ENCODE measurements at places on chromosomes 12 and 14. TPM values are rescaled to one million over a fixed set of nuclear protein-coding genes. Genes with fewer than 3 reads are reported as not detected.
A peak's percentile ranks its signal among the peaks of the same experiment; 100 is the strongest.

Gene OTX2
- not detected for total RNA-seq

Gene STAC3
- total RNA-seq, result 2.0 TPM

Gene CMKLR1
- total RNA-seq, result not detected

Gene SLC17A8
- not detected for total RNA-seq

Gene TMEM260
- total RNA-seq, result 9.2 TPM

Gene SP7
- not detected for total RNA-seq

Gene C3AR1
- 1.4 TPM for total RNA-seq

Gene SERPINA1
- total RNA-seq, result 4.3 TPM

Gene ANKS1B
- 0.16 TPM for total RNA-seq

GRCh38 chr14:68466491-68466977, 326.3 kb downstream of the ZFP36L1 start:
- no peak overlapping the region for H3K4me3 ChIP-seq
- H3K27me3 ChIP-seq, result no peaks in the 10 kb centered on the region
- H3K36me3 ChIP-seq, result no peaks in the 10 kb centered on the region
- no peak for DNase-seq

DNA sequence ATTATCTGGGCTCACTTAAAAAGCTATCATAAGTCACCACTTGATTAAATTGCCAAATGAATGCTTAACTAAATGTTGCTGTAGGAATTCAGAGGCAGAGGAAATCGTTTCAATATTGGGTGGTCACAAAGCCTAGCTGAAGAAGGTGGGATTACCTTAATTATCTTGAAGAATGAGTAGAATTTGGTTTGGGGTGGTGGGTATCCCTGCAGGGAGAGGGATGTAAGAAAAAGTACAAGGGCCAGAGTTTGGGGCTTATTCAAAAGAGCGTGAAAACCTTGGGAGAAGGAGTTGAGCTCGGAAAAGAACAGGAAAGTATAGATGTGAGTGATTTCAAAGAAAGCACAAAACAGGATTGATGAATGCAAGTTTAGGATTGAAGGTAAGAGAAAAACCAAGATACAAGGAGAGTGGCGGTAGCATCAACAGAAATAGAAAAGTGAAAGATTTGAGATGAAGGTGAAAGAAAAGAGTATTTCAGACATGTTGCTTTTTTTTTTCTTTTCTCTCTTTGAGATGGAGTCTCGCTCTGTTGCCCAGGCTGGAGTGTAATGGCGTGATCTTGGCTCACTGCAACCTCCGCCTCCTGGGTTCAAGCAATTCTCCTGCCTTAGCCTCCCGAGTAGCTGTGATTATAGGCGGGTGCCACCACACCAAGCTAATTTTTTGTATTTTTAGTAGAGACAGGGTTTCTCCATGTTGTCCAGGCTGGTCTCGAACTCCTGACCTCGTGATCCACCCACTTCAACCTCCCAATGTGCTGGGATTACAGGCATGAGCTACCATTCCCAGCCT, 1.7 kb downstream of the BRMS1L start:
- H3K36me3 ChIP-seq, result peaks cover 7% of the 10 kb centered on the region
- no peak for DNase-seq
- no peak overlapping the region for H3K4me3 ChIP-seq
- no peaks in the 10 kb centered on the region for H3K27me3 ChIP-seq

DNA sequence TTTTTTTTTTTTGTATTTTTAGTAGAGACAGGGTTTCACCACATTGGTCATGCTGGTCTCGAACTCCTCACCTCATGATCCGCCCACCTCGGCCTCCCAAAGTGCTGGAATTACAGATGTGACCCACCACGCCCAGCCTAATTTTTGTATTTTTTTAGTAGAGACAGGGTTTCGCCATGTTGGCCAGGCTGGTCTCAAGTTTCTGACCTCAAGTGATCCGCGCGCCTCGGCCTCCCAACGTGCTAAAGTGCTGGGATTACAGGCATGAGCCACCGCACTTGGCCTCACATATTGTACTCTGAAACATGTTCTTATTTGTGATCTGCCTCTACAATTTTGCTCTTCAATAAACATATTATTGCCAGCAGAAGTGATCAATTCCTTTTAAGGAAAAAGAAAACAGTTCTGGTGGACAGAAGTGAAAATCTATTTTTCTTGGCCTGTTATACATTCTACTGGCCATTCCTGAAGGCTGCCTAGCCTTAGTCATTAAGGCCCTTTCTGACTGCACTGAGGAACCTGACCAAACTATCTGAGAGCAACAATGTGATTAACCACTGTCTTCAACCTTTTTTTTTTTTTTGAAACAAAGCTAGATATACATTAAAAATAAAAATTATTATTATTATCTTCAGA, 36.1 kb downstream of the SNX6 start:
- peaks cover 76% of the 10 kb centered on the region for H3K36me3 ChIP-seq
- DNase-seq, result no peak
- H3K27ac ChIP-seq, result no peak overlapping the region
- no peaks in the 10 kb centered on the region for H3K27me3 ChIP-seq

DNA sequence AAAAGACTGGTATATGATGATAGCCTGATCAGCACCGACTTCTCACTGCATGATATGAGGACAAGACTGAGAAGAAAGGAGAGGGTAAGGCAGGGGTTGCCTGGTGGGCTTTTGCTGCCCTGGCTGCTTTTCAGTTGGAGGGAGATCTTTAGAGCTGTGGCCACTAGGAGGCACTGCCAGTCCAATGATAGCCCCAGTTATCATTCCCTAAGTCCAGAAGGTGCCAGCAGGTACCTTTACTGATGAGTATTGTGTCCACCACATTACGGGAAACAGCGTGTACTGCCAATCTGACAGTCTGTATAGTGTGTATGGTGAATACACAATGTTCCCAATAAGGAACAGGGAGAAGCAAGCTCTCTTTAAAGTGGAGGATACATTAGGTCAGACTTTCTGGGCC, 55.8 kb upstream of the CCDC175 start:
- H3K27me3 ChIP-seq, result peaks cover 8% of the 10 kb centered on the region
- H3K4me3 ChIP-seq, result no peak overlapping the region
- no peak overlapping the region for H3K27ac ChIP-seq
- no peak for DNase-seq

GRCh38 chr14:102510616-102511520, 1.3 kb upstream of the ANKRD9 start:
- no peaks in the 10 kb centered on the region for H3K36me3 ChIP-seq
- H3K4me1 ChIP-seq, result peaks cover 25% of the 10 kb centered on the region
- peak overlapping the region; percentile 74 for H3K4me3 ChIP-seq

DNA sequence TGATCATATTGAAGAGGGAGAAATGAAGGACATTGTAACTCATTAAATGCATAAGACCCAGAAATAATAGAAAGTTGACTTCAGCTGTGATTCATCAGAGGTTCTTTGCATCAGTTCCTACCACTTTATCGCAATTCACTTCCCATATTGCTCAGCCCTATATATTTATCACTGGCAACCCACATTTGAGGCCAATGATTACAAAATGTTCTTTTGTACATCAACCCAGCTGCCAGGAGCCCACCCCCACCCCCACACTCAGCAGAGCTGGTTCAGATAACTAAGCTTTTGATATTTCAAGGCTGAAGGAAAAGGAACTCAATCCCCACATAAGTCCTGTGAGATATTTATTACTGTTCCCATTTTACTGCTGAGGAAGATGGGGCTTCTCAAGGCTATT, 51.2 kb upstream of the TMPO start:
- DNase-seq, result no peak
- no peak overlapping the region for H3K27ac ChIP-seq
- no peaks in the 10 kb centered on the region for H3K27me3 ChIP-seq

DNA sequence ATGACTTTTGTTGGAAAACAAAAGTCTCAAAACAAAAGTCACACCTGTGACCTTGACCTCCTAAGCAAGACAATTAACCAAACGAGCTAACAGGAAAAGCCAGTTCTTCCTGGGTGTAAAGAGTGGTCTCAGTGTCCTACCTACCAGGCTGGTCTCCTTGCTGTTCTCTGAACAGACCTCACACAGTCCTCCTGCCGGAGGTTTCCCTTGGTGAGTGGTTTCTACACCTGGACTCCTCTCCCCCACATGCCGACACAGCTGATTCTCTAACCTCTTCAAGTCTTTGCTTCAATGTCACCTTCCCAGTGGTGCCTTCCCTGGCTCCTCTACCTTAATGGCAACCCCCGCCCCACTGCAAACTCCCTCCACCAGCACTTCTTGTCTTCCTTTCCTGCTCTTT, 238.6 kb downstream of the ZFP36L1 start:
- H3K4me3 ChIP-seq, result no peak overlapping the region
- H3K4me1 ChIP-seq, result no peaks in the 10 kb centered on the region
- H3K27me3 ChIP-seq, result no peaks in the 10 kb centered on the region
- H3K36me3 ChIP-seq, result no peaks in the 10 kb centered on the region

- no peaks in the 10 kb centered on the region for H3K36me3 ChIP-seq
- peak overlapping the region; percentile 38 for H3K4me3 ChIP-seq
- no peak overlapping the region for H3K27ac ChIP-seq
- peak; percentile 10 for DNase-seq
Observed at GRCh38 chr12:38138225-38139221, 178.1 kb upstream of the ALG10B start.

- no peak overlapping the region for H3K27ac ChIP-seq
- no peaks in the 10 kb centered on the region for H3K4me1 ChIP-seq
- no peaks in the 10 kb centered on the region for H3K27me3 ChIP-seq
- no peak for DNase-seq
- no peaks in the 10 kb centered on the region for H3K36me3 ChIP-seq
Observed at GRCh38 chr12:31849090-31849687, 110.0 kb upstream of the RESF1 start.

DNA sequence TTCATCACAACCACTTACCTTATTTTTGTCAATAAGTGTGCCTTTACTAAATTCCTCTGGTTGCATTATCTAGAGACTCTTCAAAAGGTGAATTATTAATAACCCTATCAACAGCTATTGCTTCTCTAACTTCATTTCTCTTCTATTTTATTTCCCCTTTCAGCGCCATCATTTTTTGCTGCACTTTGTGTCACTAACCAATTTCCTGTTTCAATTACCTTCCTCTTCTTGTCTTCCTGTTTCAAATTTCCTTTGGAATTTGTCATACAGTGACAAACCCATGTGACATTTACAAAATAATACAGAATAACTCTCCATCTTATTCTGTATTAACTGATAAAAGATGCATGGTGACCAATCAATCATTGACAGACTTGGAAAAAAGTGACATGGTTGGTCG, 12.2 kb upstream of the CLEC2A start:
- no peak for DNase-seq
- peaks cover 7% of the 10 kb centered on the region for H3K4me1 ChIP-seq
- no peak overlapping the region for H3K27ac ChIP-seq
- no peak overlapping the region for H3K4me3 ChIP-seq

GRCh38 chr12:108804271-108804953, 53.0 kb downstream of the SSH1 start:
- H3K4me1 ChIP-seq, result peaks cover 4% of the 10 kb centered on the region
- no peaks in the 10 kb centered on the region for H3K27me3 ChIP-seq
- H3K4me3 ChIP-seq, result no peak overlapping the region
- DNase-seq, result no peak

DNA sequence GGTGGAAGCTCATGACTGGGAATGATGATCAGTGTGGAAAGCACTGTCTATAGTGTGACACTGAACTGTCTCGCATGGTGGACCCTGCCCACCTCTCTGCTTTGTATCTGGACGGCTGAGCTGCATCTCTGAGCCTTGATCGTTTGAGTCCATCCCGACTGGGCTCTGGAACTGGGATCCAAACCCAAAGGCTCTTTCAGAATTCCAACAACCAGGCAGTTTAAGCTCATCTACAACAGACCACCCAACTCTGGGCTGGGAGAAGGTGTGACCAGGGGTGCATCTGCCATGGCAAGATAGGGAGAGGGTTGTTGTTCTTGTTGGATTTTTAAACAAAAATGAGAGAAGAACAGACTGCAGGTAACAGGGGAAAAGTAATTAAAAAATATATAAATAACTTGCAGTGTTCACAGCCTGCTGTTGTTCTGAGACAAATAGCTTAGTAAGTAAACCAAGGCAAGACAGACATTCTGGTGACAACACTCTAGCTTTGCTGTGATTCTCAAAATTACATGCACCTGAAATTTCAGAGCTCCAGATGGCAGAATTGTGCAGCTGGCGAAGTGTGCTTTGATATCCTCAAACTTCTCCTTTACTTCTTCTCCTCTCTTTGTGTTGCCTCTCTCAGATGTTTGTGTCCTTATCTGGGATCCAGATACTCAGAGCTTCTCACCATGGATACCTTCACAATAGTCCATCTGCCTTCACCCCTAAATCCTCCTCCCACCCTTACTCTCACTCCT, 209.6 kb downstream of the EMP1 start:
- peaks cover 7% of the 10 kb centered on the region for H3K27me3 ChIP-seq
- no peaks in the 10 kb centered on the region for H3K36me3 ChIP-seq
- DNase-seq, result no peak
- no peaks in the 10 kb centered on the region for H3K4me1 ChIP-seq
- H3K4me3 ChIP-seq, result no peak overlapping the region
- no peak overlapping the region for H3K27ac ChIP-seq

DNA sequence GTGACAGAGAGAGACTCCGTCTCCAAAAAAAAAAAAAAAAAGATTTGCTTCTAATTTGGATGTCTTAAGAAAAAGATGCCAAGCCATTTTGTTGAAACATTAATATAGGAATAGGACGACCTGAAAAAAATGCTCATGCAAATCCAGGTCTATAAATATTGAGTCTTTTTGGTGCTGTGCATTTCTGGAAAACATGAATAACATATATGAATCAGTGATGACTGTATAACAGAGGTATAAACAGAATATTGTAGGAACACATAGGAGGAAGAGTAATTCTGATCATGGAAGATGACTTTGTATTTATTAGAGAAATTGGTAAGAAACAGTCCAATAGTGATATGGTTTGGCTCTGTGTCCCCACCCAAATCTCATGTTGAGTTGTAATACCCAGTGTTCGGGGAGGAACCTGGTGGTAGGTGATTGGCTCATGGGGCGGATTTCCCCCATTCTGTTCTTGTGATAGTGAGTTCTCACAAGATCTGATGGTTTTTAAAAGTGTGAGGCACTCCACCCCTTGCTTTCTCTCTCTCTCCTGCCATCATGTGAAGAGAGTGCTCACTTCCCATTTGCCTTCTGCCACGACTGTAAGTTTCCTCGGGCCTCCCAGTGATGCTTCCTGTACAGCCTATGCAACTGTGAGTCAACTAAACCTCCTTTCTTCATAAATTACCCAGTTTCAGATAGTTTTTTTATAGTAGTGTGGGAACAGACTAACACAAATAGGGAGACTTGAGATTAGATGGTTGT, 3.0 kb upstream of the SRSF5 start:
- peaks cover 12% of the 10 kb centered on the region for H3K36me3 ChIP-seq
- H3K27me3 ChIP-seq, result no peaks in the 10 kb centered on the region
- H3K4me1 ChIP-seq, result peaks cover 35% of the 10 kb centered on the region
- H3K4me3 ChIP-seq, result no peak overlapping the region
- no peak overlapping the region for H3K27ac ChIP-seq

DNA sequence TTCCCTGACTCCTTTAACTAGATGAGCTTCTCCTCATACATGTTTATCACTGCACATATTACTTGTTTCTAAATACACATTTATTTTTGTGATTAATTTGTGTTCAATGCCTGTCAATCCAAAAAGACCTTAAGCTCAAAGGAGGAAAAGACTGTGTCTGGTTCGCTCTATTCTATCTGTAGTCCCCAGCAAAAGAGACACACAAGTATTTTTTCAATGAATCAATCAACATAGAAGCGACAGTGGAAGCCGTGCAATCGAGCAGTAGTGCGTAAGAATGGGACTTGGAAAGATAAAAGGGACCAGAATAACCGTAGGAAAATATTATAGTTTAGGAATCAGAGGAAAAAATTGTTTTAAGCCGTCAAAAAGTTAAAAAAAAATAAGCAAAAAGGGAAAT, 951 bp downstream of the WDHD1 start:
- no peaks in the 10 kb centered on the region for H3K27me3 ChIP-seq
- H3K27ac ChIP-seq, result no peak overlapping the region
- no peaks in the 10 kb centered on the region for H3K36me3 ChIP-seq
- DNase-seq, result no peak
- peaks cover 9% of the 10 kb centered on the region for H3K4me1 ChIP-seq
- H3K4me3 ChIP-seq, result no peak overlapping the region

- H3K4me1 ChIP-seq, result no peaks in the 10 kb centered on the region
- H3K27ac ChIP-seq, result no peak overlapping the region
Observed at GRCh38 chr12:75710361-75711069, 199.1 kb upstream of the KRR1 start.
